CD4-positive, CD25-positive, alpha-beta regulatory T cell (primary cell): ENCODE measurements at places on chromosomes 2 and 18. TPM values are rescaled to one million over a fixed set of nuclear protein-coding genes. Genes with fewer than 3 reads are reported as not detected.

DNA sequence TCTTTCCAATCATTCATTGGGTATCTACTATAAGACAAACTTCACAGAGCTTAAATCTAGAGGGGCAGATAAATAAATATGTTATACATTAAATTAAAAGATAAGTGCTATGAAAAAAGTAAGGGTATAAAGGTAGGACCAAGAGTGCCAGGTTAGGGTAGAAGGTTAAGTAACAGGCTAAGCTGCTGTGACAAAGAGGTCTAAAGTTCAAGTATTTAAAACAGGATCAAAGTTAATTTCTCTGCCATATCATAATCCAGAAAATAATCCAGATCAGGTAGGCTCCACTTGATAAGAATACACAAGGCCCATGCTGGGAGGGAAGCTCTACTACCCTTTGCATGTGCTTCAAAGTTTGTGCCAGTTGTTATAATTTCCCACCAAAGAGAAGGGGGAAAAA is 115.6 kb downstream of the DYM start:
- DNase-seq = no peak

GRCh38 chr2:219335373-219335786 is 2.8 kb upstream of the RESP18 start:
- no peak for DNase-seq

- DNase-seq = no peak
Measured at GRCh38 chr2:188931361-188931760, 42.8 kb upstream of the COL3A1 start.

- no peak for DNase-seq
Measured at GRCh38 chr2:198762441-198762840, 695.3 kb downstream of the SATB2 start.

DNA sequence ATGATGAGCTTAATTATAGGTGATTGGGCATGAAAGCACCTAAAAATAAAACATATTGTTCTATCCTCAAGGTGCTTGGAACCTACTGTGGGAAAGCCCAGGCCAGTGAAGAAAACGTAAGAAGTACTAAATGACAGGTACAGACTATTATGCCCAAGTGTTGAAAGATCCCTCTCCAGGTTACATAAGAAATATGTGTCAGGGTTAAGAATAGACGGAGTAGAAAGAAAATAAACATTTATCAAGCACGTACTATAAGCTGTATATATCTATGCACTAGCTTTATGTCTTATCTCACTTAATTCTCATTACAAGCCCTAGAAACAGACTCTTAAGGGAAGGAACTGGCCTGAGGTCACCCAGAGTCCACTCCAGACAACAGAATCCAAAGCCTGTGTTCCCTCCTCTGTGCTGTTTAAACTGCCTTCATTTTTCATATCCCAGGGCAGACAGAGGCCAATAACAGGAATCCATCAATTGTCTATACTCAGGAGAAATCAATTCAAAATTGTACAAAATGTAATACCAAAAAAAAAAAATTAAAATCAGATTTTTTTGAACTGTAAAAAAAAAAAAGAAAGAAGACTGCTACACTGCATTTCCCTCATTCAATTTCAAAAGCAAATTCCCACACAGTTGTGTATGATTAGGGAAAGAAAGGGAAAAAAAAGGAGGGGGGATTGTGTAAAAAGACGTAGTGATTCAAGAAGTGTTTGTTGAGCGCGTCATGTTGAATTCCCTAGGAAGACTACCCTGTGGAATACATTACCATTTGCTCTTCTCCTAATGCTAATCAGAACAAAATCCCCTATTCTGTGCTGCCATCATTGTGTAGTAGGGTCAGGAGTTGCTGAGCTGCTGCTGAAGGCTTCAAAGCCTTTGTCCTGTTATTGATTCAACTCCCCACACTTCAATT is 156.3 kb downstream of the IRS1 start:
- no peak for DNase-seq

DNA sequence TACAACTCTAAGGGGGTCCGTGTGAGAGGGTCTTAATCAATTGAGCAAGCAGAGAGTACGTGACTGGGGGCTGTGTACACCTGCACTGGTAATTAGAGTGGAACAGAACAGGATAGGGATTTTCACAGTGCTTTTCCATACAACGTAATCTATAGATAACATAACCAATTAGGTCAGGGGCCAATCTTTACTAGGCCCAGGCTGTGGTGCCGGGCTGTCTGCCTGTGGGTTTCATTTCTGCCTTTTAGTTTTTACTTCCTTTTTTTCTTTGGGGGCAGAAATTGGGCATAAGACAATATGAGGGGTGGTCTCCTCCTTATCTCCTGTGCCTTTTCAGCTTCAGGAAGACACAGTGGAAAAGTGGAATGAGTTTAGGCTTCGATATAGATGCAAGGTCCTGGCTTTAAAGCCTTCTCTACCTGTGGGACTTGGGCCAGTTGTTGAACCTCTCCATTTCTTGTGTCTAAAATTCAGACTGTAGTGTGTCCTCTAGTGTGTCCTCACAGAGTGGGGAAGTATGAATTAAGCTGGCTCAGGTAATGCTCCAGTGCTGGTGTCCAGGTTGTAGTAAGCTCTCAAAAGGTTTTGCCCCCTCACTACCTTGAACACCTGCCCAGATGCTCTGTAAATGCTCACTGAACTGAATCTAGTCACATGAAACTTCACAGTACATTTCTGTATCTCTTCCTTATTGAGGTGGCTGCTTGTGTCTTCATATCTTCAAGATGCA is 422.8 kb downstream of the SETBP1 start:
- no peak for DNase-seq

The CD8B2 gene
- not detected for total RNA-seq

GRCh38 chr2:27441226-27441926 is 805 bp upstream of the KRTCAP3 start:
- DNase-seq = no peak

DNA sequence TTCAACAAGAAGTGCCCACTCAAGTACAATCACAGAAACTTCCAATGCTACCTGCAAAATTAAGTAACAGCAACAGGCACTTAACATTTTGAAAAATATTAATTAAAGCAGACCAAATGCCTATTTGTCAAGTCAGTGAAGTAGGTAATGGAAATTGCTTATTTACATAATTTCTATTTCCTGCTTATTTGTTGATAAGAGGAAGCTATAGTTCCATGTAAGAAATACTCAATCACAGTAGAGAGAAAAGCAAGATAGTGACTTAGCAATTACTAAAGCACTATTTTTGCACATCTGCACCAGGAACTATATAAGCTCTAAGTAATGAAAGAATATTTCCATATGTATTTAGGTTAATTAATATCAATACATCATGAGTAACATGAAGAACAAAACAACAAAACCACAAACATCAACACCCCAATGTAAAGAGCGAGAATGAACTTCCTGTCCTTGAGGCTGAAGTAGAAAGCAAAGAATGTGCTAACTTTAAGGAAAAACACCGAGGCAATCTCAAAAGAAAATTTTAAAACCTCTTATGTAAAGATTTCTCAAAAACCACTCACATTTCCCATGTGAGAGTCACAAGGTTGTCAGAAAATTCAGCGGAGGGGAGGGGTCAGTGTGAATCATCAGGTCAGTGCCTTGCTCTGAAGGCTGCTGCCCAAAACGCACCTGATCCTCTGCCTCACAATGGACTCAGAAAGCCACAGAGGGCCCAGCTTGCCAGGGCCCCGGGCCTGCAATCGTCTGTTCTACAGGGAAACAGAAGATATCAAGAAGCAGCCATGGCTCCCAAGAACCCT is 12.5 kb downstream of the NPC1 start:
- peak; percentile 75 for DNase-seq

DNA sequence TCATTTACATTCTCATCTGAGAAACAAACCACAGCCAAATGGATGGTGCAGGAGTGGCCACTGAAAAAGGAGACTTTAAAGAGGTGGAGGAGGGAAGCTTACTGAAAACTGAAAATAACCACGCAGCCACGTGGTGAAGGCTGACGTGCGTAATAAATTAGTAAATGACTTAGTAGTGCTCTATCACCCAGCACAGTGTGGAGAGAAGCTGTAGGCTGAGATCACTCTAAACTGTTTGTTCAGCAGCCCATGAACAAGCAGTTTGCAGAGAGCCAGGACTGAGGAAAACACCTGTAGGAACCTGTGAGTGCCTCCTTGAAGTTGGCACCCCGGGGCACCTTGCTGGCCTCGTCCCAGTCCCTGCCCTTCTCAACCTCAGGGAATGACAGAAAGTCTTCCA is 193.0 kb downstream of the TXNL1 start:
- no peak for DNase-seq

GRCh38 chr2:240913810-240914644 is 7.9 kb downstream of the CROCC2 start:
- peak; percentile 55 for DNase-seq

DNA sequence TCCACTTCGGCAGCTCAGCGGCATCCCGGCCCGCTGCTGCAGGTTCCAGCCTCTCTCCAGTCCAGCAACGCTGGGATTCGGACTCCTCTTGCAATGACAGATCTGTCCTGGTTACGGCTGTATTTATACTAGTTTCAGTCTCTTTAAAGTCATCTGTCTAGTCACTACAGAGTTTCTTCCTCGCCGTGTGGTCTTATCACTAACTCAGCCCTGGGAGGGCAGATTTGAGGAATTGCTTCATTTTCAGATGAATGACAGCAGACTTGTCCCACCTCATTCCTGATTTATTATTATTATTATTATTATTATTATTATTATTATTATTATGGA is 2.2 kb downstream of the KLHL29 start:
- DNase-seq = no peak

- no peak for DNase-seq
Measured at GRCh38 chr2:168216351-168217005, 30.9 kb downstream of the STK39 start.
